Tibial artery (tissue), 4 donors: ENCODE measurements at places on chromosomes 12 and 14.

DNA sequence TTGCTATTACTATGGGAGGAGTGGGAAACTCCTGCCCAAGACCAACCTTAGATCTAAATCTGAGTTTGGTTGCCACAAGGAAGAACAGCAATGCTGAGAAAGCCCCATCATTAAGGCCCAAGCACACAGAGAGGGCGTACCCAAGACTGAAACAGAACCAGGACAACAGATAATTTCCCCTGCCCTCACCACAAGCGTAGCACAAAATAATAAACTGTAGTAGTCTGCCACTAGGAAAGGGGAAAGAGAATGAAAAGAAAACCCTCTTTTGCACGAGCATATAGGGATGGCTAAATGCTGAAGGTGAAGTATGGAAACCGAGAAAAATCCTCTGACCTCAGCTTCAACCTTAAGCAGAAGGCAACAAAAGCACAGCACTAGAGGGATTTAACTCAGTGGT is 76.5 kb upstream of the DHRS4 start:
- DNase-seq, result no peak

DNA sequence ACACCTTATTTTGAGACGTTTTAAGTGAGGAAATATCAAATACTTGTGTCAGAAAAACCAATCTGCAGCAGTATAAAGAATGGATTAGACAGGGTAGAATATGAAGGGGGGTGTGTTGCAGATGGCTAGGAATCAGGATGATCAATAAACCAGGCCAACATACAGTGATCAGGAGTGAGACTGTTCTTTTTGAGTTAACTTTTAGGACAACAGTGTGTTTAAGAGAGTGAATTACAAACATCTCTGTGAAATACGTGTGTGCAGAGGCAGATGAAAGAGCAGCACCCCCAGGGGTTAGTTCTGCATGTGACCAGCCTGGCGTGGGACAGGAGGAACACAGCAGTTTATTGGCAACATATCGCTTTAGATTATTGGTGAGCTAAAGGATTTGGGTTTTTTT is 10.6 kb upstream of the NRDE2 start:
- no peak for DNase-seq

GRCh38 chr12:48336061-48336460 is 14.7 kb downstream of the ZNF641 start:
- DNase-seq, result no peak

GRCh38 chr14:73887318-73887616 is 608 bp downstream of the ZNF410 start:
- no peak for DNase-seq

- no peak for DNase-seq
These were observed 3.0 kb upstream of the HOXC13 start for GRCh38 chr12:53935383-53936341.

DNA sequence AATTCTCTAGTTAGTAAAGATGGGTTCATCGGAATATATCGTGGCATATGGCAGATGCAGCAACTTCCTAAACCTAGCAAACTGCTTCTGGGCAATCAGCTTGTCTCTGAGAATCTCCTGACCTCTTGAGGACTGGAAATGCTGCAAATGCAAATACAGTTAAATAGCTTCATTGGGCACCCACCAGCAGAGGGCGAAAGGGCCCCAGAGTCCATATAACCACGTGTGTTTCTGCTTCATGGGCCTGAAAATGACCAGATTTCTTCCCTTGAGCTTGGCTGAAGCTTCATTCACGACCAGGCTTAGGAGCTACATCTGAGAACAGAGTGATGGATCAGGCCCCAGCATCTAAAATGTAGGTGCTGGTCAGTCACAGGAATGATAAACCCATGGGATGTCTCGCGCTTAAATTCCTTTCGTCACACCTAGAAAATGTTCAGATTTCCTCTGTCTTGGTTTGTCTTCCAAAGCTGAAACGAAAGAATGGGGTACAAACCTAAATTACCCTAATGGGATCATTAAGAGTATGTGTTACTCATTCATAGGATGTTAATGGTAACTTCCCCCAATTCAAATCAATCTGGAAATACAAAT is 1482.5 kb upstream of the TMEM132C start:
- no peak for DNase-seq

GRCh38 chr12:52151837-52152783 is 39.7 kb downstream of the KRT80 start:
- DNase-seq, result peak; percentile 63

DNA sequence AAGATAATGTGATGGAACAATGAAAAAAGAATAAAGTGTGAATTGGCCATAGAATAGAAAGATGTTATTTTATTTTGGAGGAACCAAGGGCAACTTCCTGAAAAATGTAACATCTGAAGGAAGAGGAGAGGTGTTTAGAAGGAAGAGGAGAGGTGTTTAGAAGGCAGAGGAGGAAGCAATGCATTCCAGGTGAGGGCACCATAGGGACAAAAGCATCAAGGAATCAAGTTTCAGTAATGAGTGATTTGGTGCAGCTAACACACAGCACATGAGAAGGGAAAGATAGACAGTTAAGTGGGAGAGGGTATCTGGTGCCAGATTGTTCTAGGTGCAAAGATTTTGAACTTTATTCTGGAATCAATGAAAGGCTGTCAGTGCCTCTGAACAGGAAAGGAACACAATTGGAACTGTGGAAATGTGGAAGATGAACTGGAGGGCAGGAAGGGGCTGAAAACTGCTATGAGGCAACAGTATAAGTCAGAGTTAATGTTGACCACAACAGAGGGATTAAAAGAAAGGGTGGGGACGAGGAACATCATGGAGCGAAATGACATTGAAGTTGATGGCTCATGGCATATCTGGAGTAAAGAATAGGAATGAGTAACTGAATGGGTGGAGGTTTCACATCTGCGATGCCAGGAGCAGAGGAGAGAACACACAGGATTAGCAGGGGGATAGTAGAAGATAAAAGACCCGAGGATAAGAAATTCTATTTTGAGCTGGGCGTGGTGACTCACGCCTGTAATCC is 326.6 kb downstream of the LRIG3 start:
- DNase-seq, result no peak

GRCh38 chr14:72801836-72802587 is 91.9 kb downstream of the DPF3 start:
- DNase-seq, result no peak

- no peak for DNase-seq
These were observed 200.1 kb upstream of the TMTC1 start for GRCh38 chr12:29983851-29984250.

DNA sequence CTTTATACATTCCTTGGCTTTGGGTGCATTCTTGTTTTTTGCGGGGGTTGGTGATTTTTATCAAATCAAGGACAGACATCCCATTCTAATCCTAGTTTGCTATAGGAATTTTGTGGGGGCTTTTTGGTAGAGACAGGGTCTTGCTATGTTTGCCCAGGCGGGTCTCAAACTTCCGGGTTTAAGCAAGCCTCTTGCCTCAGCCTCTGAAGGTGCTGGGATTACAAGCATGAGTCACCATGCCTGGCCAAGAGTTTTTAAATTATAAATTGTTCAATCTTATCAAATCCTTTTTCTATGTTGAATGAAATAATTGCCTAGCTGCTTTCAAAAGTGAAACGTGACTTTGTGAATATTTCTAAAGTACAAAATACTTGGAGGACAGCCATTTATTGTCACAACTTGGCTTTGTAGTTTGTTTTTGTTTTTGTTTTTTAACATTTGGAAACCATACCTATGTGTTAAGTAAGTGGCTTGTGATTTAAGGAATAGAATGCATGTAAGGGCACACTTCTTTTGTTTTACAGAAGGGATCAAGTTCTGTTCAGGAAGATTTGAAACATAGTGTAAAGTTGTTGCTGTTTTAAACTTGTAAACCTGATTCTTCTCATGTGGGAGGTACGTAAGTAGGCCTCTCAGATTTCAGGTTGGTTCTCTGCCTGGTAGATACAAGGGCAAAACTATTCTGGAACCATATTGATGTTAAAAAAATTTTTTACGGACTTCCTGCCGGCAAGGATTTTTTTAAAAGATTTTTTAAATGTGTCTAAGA is 13.4 kb downstream of the MARK3 start:
- DNase-seq, result no peak

DNA sequence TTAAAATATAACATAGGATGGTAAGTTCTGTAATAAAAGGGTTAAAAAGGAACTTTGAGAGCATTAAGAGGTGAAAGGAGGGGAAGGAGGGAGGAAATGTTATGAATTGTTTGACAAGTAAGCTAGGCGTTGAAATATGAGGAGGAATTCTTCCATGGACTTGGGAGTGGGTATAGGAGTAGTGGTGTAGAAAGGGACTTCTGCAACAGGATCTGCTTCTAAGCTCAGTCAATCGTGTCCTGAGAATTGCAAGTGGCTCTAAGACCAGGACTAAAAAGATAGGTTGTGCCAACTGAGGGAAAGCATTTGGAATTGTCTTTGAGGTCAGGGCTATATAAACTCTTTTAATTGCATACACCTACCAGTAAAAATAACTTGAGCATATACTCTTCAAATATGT is 74.1 kb upstream of the SLC38A2 start:
- no peak for DNase-seq
